Mammary epithelial cell (primary cell): ENCODE measurements at places on chromosomes 6 and 20.
A peak's percentile ranks its signal among the peaks of the same experiment; 100 is the strongest.

DNA sequence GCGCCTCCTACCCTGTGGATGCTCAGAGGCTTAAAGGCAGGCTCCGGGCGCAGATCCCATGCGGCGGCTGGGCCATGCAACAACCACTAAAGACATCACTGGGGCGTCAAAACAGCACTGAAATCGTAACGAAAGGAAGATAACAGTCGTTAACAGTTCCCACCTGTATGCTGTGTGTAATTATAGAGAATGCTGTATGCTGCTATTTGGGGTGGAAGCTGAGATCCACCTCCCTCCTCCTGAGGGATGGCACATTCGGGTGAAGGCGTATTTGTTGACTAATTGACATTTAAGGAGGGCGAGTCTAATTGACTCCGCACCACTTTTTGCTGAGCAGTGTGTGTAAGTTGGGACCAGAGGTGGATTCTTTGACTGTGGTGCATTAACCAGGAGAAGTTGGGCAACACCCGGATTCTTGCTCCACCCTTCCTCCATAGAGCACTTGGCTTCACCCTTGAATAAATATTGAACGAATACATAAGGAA is 687 bp downstream of the SLC35A1 start:
- DNase-seq = peak; percentile 46

- DNase-seq = no peak
Measured at GRCh38 chr6:74925683-74926082, 280.2 kb downstream of the COL12A1 start.

DNA sequence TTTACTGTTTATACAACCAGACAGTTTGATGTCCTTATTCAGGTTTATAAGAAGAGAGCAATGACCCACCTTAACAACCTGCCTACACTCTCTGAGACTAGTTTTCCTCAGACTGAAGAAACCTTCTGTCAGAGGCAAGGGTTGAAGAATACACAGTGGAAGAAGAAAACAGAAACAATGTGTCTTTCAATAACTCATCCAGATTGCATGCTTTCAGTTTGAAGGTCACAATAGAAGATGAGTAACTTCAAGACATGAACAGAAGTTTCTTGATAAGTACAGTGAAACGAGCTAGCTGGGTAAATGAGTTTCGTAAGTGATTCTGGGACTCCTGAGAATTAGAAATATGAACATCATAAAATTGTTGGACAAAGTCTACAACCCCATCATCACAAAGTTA is 141.7 kb downstream of the STXBP5 start:
- no peak for DNase-seq

DNA sequence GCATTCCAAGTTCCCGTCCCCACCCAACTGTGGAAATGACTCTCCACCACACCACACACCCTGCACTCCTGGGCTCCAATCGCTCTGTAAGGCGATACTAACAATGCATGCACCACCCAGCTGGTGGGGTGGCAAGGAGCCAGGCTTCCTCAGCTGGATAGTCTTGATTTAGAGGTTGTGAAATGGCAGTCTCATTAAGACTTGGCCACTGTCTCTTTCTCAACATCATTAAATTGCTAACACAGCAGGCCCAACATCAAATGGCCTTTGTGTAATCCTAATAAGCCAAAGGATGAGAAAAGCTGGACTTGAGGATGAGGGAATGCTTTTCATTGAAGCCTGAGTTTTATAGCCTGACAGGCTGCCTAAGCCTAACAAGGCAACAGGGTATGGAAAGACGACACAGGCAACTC is 223.7 kb downstream of the GMDS start:
- peak; percentile 88 for DNase-seq

DNA sequence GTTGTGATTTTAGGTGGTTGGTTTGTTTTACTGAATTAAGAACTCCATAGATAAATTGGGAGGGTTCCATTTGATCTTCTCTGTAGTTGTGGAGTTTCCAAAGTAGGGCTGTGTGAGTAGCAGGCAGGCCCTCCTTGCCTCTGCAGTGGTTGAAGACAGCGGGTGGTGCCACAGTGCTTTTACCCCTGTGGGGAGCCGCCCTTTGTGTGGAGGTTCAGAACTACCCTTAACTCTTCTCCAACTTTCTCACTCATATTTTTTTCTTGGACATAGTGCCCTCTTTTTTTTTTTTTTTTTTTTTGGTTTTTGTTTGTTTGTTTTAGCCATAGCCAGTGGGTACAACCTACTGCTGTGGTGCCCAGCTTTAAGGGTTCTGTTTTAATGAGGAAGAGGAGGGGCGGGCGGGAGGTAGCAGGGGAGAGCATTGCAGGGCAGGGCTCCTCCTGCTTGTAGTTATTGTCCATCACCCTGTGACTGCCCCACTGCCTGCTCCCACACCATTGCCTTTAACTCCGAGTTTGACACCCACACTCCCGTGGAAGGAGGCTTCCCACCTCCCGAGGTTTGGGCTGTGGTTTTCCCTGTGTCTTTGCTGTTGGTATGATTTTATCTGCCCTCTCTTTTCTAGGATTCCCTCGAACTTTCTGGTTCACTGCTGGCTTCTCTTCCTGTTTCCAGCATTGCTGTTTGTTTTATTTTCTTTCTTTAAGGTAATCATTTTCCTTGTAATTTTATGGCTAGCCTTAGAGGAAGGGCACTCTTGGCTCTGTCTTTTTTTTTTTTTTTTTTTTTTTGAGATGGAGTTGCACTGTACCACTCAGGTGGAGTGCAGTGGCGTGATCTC is 50.7 kb downstream of the TIAM2 start:
- DNase-seq = no peak
